ENCODE measurements at places on chromosomes 13 and 19.

DNA sequence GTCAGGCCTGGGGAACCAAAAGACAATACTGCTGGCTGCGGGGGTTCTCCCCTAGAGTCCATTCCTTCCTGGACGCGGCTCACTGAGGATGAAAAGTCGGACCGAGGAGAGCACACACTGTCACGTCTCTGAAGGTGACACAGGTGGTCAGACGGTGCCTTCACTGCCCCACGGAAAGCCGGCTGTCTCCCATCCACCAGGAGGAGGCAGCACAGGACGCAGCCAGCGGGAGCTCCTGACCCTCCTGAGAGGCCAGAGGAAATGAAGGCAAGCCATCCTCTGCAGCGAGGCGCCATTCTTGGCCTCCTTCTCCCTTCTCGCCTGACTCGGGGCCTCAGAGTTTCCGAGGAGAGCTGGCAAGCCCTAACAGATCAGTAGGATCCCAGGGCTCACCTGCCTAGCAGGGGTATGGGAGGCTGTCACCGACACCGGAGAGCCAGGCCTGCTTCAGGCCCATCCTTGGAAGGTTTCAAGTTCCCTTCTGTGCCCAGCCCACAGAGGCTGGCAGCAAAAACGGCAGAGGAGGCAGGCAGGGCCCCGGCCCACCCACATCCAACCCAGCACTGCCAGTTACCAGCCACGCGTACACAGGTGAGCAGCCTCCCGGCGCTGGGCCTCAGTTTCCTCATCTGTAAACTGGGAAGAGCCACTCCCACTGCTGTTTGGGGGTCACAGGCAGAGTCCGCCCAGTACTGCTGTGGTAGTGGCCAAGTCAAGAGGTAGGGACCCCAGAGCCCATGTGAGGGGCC is 4.5 kb downstream of the REXO1 start:
- DNase-seq: no peak

- DNase-seq: no peak
Measured at GRCh38 chr19:56491399-56491798, 14.3 kb upstream of the ZNF667 start.

- DNase-seq: peak; percentile 62
Measured at GRCh38 chr13:20121159-20121525, 39.7 kb downstream of the GJA3 start.

GRCh38 chr19:6587093-6587820 is 3.7 kb downstream of the CD70 start:
- no peak for DNase-seq

DNA sequence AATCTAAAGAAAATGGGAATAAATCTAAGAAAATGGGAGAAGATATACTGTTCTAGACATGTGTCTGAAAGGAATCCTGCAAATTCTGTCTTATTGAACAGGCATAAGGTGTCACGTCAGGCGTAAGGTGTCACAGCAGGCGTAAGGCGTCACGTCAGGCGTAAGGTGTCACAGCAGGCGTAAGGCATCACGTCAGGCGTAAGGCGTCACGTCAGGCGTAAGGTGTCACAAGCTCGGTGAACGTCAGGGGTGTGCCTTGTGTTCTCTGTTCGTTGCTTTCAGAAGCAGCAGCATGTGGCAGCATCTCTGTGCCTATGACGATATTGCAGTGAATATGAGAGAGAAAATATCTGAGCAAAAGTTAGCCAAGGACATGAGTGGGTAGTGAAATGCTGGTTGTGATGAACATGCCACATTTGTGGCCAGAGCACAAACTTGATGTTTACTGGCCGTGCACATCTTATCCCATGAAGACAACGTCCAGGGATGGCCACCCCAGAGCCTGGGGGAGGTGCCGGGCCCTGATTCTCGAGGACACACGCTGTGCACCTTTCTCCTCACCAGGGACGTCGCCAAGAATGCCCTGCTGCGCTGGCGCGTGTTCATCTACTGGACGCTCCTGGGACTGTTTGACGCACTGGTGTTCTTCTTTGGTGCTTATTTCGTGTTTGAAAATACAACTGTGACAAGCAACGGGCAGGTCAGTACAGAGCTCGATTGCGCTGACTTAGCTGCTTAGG is 107.0 kb upstream of the MCF2L start:
- no peak for DNase-seq

GRCh38 chr13:41509971-41510370 is 52.6 kb downstream of the RGCC start:
- no peak for DNase-seq

DNA sequence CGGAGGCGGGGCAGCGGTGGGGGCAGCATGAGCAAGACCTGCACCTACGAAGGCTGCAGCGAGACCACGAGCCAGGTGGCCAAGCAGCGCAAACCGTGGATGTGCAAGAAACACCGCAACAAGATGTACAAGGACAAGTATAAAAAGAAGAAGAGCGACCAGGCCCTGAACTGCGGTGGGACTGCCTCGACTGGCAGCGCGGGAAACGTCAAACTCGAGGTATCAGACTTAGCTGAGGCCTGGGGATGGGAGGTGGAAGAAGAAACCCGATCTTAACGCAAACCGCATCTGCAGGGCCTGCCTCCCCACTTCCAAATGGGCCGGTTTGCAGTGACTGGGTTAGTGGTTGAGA is 693 bp downstream of the RFXAP start:
- DNase-seq: no peak

GRCh38 chr19:19417628-19418245 is 12.3 kb downstream of the GATAD2A start:
- no peak for DNase-seq

DNA sequence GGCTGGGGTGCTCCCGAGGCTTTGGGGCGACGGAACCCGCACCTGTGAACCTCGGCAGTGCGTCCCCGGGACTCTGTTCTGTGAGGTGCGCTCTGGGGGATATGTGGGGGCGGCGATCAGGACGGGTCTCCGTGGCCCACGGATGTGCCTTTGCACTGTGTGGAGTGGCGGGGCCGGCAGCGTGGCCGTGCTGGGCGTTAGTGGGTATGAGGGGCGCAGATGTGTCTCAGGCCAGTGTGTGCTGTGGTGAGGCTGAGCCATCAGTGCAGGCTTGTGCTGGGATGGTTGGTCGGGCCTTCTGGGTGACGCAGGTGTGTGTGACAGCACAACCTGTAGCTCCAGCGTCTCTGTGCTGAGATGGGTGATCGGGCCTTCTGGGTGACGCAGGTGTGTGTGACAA is 16.9 kb downstream of the ZNF331 start:
- no peak for DNase-seq

GRCh38 chr19:34468409-34468808 is 13.1 kb upstream of the WTIP start:
- no peak for DNase-seq

- no peak for DNase-seq
Measured at GRCh38 chr19:55141696-55142095, 7.3 kb downstream of the TNNT1 start.

DNA sequence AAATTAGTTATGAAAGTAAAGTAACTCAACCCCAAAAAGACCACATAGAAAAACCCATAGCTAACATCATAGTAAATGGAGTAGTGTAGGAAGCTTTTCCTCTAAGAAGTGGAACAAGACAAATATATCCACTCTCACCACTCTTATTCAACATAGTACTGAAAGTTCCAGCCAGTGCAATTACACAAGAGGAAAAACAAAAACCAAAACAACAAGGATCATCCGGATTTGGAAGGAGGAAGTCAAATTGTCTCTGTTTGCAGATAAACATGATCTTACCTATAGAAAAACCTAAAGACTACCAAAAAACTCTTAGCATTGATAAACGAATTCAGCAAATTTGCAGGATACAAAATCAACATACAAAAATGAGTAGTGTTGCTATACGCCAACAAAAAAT is 8.5 kb upstream of the SIGLEC8 start:
- no peak for DNase-seq

DNA sequence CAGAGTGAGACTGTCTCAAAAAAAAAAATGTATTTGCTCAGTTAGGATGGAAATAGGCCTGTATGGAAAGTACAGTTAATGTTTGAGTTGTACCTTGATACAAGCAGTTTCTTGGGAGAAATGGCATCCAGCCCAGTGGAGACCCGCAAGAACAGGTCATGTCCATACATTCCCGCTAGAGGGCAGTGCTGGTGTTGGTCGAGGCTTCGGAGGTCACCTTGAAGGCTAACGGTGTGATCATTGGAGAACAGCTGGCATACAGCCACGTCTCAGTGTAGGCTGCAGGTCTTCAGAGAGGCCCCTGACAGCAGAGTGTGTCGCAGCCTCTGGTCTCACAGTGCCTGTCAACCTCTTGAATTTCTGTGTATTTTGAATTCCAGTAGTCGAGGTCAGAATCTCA is 7.5 kb downstream of the ZNF610 start:
- no peak for DNase-seq

DNA sequence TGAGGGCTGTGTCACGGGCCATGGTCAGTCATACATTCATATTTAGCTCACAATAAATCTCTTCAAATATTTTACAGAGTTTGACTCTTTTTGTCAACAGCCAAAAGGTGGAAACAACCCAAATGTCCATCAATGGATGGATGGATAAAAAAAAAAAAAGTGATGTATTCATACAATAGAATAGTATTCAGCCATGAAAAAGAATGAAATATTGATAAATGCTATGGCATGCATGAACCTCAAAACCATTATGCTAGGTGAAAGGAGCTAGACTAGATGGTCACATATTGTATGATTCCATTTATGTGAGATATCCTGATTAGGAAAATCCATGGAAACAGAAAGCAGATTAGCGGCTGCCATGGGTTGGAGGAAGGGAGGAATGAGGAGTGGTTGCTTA is 16.2 kb downstream of the ADGRE2 start:
- DNase-seq: no peak

GRCh38 chr13:109627649-109628048 is 158.7 kb downstream of the IRS2 start:
- no peak for DNase-seq

- no peak for DNase-seq
Measured at GRCh38 chr19:29277102-29277501, 64.2 kb upstream of the UQCRFS1 start.

DNA sequence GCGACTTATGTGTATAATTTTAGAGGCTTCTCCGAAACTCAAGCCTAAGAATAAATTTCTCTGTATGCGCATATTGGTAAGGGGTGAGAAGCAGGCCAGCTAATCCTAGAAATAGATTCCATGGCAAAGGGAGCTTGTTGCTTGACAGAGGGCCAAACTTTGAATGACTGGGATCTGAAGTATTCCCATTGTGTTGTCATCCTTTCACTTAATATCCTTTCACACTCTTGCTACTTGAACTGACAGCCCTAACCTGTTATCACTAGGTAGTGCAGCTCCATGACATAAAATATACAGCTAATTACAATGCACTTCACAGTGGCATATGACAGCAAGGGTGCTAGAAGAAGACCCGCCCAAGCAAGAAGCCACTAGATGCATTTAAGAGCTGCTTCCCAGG is 309.8 kb downstream of the OXGR1 start:
- DNase-seq: no peak

DNA sequence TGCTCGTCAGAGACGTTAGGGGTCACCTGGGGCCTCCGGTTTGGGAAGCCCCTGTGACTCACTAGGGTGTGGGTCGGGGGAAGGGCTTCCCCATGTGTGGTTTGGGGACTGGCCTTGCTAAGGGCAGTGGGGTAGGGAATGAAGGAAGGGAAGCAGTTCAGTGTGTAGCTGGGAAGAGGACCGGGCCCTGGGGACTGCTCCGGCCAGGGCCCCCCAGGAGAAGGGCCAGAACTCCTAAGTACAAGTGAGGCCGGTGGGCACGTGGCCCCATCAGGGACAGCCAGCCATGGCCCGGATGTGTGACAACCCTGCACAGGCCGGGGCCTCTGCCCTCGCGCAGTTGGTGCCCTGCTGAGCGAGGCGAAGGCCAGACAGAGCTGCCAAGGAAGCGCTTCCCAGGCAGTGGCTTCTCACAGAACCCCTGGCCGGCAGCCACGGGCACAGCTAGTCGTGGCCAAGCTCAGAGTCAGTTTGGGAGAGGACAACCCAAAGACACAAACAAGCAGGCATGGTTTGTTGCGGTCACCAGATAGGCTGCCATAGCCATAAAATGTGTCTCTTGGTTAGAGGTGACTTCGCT is 25.7 kb downstream of the TEX29 start:
- no peak for DNase-seq

- DNase-seq: no peak
Measured at GRCh38 chr13:103528437-103528836, 462.2 kb upstream of the SLC10A2 start.

- no peak for DNase-seq
Measured at GRCh38 chr13:27679396-27679795, 57.7 kb downstream of the POLR1D start.

- DNase-seq: no peak
Measured at GRCh38 chr19:46731007-46731501, 14.1 kb upstream of the PRKD2 start.

- no peak for DNase-seq
Measured at GRCh38 chr13:77013853-77014542, 13.0 kb downstream of the FBXL3 start.

- DNase-seq: no peak
Measured at GRCh38 chr19:35070471-35070870, 28.9 kb downstream of the HPN start.

DNA sequence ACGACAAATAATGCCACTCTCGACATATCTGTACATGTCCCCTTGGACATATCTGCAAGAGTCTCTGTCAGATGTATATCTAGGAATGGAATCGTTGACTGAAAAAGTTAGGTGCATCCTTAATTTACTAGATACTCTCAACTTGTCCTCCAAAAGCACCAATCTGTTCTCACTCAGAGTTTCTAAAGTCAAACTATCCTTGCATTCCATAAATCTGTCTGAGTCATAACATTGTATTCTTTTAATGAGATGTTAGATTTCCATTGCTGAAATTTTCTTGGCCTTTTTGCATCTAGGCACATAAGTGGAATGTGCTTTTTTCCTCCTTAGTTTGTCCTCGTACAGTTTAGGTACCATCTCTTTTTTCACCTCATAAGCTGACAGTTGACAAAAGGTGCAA is 139.8 kb downstream of the PTPRS start:
- DNase-seq: no peak

GRCh38 chr13:112325142-112325808 is 50.9 kb upstream of the SPACA7 start:
- no peak for DNase-seq

DNA sequence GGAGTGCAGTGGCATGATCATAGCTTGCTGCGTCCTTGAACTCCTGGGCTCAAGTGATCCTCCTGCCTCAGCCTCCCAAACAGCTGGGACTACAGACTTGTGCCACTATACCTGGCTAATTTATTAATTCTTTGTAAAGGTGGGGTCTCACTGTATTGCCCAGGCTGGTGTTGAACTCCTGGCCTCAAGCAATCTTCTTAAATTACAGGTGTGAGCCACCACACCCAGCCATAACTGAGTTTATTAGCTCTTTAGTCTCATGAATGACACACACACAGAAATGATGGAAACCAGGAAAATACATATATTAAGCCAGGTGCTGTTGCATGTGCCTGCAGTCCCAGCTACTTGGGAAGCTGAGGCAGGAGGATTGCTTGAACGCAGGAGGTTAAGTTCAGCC is 33.1 kb upstream of the LMO7 start:
- DNase-seq: no peak

- DNase-seq: no peak
Measured at GRCh38 chr13:74306496-74306895, 172.3 kb upstream of the KLF12 start.
